ENCODE measurements at places on chromosomes 13 and 19.

DNA sequence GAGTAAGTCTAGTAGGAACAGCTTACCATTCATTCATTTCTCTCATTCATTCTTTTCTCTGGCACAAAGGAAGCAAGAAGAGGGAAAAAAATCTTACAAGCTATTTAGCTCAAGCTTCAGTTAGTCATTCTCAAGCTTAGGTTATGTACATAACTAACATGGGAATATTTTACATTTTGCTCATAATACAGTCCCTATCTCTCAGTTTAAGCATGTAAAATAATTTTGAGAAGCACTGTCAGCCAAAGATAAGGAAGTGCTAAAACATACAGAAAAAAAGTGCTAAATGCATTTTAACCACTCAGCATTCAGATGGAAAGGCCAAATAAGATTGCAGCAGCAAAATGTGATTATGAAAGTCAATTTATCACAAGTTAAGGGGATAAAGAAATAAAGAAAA, 7.9 kb downstream of the RBM26 start:
- DNase-seq: no peak

- no peak for DNase-seq
Measured at GRCh38 chr13:94987869-94988268, 275.5 kb upstream of the SOX21 start.

GRCh38 chr19:2579678-2580280, 103.9 kb downstream of the GADD45B start:
- no peak for DNase-seq

DNA sequence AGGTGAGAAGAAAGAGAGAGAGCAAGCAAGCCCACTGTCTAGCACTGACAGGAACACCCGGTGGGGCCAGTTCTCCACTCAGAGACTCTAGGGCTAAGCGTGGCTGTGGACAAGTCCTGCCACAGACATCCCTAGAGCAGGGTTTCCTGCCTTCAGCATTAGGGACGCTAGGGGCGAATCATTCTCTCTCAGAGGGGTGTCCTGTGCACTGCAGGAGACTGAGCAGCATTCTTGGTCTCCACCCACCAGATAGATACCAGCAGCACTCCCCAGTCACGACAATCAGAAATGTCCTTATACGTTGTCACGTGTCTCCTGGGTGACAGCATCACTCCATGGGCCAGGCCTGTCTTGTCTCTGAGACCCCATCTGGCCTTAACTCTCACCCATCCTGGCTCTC, 1.5 kb downstream of the OR10H1 start:
- DNase-seq: no peak

GRCh38 chr13:23859904-23860303, 29.3 kb downstream of the MIPEP start:
- no peak for DNase-seq

DNA sequence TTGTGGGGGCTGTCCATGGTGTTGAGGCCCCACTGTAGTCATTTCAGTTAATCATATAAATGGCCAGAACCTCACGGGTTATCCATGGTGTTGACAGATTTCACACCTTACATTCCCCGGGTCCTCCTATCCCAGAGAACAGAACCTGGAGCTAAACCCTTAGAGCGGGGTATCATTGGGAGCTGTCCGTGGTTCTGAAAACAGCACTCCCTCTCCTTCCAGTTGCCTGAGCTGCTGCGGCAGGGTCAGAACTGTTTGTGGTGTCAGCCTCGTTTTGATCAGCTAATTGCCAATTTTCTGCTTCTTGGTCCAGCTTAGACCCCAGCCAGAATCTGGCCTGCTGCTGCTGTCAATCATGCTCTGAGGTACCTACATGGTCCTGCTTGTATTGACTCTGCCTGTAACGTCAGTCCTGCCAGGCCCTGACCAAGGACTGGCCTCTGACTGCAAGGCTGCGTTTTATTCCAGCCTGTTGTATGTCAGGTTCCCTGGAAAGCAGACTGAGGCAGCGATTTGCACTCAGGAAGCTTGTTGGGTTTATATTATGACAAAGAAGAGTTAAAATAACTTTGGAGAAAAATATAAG, 55.8 kb upstream of the KCTD15 start:
- DNase-seq: peak; percentile 24

GRCh38 chr13:46320406-46320805, 66.6 kb downstream of the RUBCNL start:
- DNase-seq: no peak

DNA sequence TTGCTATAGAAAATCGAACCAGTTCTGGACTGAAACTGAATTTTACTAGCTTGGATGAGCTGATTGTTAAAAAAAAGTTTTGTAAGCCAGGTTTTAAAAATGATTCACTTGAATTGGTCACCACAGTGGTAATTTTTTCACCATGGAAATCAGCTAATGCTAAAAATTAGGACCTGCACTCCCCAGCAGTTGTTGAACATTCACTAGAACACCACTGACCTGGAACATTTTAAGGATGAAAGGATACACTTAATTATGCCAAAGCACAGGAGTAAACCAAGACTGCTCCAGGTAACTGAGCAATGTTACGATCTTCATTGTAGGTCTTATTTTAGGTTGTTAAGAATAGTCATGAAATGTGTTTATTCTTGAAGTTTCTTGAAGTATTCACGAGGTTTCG, 1342.6 kb upstream of the SPRY2 start:
- DNase-seq: no peak
